ENCODE measurements at places on chromosomes 6 and 20.

DNA sequence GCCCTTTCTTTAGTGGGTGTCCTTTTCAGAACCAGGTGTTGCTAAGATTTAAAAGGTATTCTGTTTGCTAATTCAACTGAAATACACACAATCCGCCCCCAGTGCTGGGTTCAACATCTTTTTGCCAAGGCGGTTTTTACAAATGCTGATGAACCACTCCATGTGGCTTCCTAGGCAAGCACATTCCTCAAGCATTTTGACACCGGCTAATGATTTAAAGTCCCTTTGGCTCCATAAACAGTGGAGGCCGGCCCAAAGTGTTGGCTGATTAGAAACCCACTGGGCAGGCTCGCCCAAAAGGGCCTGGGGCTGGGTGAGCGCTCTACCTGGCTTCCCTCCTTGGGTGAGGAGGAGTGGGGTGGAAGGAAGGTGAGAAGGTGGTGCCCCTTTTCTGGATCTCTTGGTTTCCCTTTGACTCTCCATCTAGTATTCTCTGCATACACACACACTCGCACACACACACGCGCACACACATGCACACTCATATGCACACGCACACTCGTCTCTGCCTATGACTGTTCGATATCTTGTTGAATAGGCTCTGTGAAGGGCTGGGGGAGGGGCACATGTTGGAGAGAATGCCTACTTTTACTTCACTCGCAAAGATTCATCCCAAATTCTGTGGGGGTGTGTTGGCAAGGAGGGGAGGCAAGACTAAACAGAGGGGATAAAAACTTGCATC is 66.7 kb upstream of the ARMC2 start:
- no peak for DNase-seq

GRCh38 chr20:57911512-57912226 is 201.9 kb upstream of the PMEPA1 start:
- no peak for DNase-seq

GRCh38 chr6:116352515-116353471 is 18.0 kb upstream of the DSE start:
- DNase-seq, result no peak

DNA sequence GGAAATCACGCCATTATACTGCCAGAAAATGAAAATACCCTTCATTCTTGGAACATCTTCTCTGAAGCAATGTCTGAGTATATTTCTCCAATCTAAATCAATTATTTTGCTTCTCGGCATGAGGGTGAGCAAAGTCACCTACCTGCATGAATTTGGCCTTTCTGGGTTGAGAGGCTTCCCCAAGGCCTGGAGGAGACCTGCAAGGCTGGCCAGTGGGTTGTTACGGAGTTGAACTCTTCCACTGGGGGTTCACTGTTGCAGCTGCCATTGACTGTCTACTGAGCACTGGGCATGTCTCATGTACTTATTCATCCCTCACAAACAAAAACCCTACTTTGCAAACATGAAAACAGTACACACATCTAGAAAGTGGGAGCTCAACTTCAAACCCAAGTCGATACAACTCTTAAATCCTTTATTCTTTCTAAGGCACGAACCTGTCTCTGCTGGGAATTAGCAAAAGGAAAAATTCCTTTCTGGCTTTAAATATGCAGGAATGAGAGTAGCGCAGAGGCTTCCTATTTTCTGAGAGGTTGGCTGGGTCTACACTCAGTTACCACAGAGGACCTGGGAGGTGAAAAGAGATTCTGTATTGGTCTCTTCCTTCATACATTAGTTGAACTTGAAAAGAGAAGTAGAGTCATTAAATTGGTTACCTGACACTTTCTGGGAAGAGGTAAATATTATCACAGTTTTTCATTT is 87.6 kb upstream of the SGK1 start:
- no peak for DNase-seq

DNA sequence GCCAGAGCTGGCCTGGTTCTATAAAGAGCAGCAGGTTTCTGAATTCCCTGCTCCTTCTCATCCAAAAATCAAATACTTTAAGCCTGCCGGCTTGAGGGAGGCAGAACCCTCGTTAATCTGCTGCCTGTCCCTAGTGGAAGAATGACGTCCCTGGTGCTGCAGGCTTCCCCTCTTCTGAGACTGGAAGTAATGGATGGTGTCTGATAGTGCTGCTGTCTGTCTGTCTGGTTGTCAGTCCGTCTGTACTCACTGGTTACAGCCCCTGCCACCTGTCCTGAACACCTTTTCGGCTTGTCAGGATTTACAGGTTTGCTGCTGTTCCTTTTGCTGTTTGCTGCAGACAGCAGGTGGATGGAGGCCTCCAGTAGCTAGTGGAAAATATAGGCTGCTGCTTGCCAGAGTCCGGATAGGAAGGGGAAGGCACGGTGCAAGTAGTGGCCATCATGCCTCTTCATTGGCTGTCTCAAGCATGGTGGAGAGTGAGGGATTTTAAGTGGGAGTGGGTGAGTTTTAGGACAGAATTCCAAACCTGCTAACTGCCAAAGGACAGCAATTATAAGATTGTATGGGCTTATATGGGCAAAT is 2.5 kb downstream of the RIMS1 start:
- DNase-seq, result no peak

DNA sequence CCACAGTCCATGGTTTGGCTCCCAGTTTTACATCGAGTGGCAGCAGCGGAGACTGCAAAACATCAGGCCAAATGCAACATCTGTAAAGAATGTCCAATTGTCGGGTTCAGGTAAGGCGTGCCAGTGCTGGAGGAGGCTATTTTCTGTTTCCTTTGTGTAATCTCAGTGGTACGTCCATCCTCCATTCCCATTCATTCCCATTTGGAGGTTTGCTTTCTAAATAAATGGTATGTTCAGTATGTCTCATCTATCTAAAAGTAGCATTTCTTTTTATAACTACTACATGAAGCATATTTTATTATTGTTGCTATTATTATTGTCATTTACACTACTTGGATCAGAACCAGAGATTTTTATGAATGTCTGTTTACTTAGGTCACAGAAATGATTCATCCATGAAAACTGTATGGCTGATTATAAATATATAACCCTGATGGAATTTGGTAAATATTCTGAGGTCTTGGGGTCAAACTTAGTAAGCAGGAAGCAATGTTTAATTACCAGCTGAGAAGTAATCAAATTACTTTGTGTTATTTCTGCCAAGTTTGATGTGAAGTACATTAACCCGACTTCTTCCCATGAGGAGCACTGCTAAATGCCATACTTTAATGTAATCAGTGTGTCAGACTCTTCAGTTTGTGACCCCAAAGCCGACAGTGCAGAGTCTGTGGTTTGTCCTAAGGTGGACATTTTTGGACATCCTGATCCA is 512.9 kb downstream of the UTRN start:
- DNase-seq, result no peak

- DNase-seq, result no peak
Measured at GRCh38 chr6:41331401-41332150, 3.8 kb upstream of the NCR2 start.

- no peak for DNase-seq
Measured at GRCh38 chr20:4101910-4102309, 86.6 kb upstream of the RNF24 start.

DNA sequence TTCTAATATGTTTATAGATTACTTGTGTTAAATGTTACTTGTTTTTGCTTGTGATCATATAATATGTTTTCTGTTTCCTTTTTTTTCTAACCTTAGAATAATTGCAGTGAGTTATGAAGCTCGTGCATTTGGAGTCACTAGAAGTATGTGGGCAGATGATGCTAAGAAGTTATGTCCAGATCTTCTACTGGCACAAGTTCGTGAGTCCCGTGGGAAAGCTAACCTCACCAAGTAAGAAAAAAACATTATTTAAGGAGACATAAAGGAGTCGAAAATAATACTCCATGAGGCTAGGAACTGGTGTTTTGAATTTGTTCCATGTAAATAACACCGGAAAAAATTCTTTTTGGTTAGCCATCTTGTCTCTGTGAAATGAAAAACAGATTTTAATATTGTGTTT is 6.9 kb downstream of the POLH start:
- DNase-seq, result no peak

- no peak for DNase-seq
Measured at GRCh38 chr6:170253910-170254269, 37.0 kb downstream of the DLL1 start.

DNA sequence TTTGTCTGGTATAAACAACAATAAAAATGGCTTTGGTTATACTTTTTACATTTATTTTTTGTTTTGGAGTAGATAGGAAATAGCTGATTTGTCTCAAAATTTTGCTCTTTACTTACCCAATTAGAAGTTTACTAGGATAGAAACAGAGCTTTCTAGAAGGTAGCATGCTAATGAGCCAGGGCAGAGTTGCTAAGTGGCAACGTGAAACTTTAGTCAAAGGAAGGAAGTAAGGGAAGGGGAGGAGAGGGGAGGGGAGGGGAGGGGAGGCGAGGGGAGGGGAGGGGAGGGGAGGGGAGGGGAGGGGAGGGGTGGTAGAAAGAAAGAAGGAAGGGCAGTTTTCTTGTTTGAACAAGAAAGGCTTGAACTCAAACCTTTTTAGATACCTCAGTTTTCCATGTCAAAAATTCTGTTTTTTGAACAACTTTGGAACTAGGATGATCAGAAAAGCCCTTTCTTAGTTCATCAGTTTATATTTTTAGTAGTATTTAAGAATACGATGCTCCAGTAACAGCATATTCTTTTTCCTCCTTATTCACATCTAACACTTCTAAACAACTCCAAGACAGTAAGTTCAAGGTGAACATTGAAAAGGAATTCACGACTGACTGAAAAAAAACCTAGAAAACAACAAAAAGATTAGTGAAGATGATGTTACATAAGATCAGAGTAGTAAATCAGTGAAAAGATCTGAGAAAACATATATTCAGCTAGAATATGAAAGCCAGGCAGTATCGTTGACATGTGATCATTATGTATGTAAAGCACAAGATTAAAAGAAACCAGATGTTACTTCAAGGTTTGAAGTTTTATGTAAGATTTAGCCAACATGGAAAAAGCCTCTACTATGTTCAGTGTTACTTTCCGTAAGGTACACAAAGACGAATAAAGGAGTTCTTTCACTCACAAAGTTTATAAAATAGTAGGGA is 263.4 kb downstream of the ARHGAP18 start:
- DNase-seq, result no peak

DNA sequence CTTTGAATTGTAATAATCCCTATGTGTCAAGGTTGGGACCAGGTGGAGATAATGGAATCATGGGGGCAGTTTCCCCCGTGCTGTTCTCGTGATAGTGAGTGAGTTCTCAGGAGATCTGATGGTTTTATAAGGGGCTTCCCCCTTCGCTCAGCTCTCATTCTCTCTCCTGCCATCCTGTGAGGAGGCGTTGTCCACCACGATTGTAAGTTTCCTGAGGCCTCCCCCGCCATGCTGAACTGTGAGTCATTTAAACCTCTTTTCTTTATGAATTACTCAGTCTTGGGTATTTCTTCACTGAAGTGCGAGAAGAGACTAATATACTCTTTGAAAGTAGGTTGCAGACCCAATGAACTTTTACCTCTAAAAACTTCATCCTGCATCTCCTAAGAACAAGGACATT is 39.2 kb upstream of the KCNG1 start:
- DNase-seq, result no peak

GRCh38 chr20:18039063-18039462 is 18.7 kb downstream of the OVOL2 start:
- DNase-seq, result no peak

- no peak for DNase-seq
Measured at GRCh38 chr20:48717680-48718223, 110.0 kb downstream of the PREX1 start.

GRCh38 chr6:16397623-16398022 is 159.2 kb downstream of the GMPR start:
- no peak for DNase-seq

GRCh38 chr6:129638055-129638684 is 71.8 kb downstream of the ARHGAP18 start:
- DNase-seq, result no peak

GRCh38 chr6:16181439-16182297 is 52.8 kb downstream of the MYLIP start:
- no peak for DNase-seq

DNA sequence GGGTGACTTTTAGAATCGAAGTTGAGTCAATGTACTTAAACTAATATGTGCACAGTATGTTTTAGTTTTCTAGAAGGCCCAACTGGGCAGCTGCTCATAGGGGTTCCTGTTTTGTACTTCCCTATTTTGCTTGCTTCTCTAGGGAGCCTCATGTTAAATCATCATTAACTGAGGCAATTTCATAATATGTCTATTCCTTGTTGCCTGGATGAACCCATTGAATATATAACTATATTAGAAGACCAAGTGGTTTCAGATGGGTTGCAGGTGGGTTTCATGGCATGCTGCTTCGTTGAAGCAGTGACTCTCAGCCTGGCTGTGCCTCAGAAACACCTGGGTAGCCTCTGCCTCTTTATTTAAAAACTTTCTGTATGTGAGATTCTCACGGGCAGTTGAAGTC is 22.2 kb downstream of the CARMIL1 start:
- peak; percentile 33 for DNase-seq

GRCh38 chr6:109759098-109759955 is 68.2 kb downstream of the FIG4 start:
- DNase-seq, result no peak

GRCh38 chr20:1838556-1839279 is 56.5 kb upstream of the SIRPA start:
- no peak for DNase-seq

DNA sequence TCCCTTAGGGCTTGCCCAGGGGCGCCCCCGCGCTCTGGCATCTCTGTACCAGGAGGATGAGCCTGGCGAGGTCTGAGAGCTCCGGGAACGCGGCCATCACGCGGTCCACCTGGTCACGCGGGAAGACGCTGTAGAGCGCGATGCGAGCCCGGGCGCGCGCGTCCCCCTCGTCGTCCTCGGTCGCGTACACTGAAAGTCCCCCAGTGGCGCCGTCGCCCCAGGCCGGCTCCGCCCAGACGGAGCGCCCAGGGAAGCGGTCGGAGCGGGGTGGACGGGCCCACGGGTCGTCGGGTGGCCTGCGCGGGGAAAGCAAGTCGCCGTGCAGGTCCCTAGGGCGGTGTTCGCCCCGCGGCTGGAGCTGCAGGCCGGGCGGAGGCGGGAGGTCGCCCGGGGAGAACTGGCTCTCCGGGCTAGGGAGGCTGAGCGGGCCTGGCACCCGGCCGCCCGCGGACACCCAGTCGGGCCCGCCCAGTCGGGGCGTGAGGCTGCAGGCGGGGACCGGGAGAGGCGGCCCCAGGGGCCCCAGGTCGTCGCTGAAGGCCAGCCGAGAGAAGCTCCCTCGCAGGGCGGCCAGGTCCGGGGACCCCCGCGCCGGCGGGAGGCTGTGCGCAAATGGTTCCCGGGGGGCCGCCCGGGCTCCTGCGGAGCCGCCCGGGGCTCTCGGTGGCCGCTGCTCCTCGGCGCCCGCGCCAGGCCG is 34.0 kb downstream of the ZC3H12D start:
- no peak for DNase-seq

GRCh38 chr6:1893470-1894130 is 283.9 kb downstream of the FOXC1 start:
- DNase-seq, result no peak

- no peak for DNase-seq
Measured at GRCh38 chr6:12516070-12516469, 200.5 kb upstream of the PHACTR1 start.

- no peak for DNase-seq
Measured at GRCh38 chr6:72999995-73000394, 225.3 kb downstream of the KHDC1L start.

- no peak for DNase-seq
Measured at GRCh38 chr6:143465546-143465945, 14.9 kb downstream of the PEX3 start.

- no peak for DNase-seq
Measured at GRCh38 chr6:161394437-161394836, 120.6 kb upstream of the AGPAT4 start.

- DNase-seq, result no peak
Measured at GRCh38 chr6:96966100-96966499, 41.6 kb downstream of the KLHL32 start.

All from CD4-positive, alpha-beta T cell treated with Interleukin-4 for 1 hour (primary cell).